ENCODE measurements at places on chromosomes 12 and 14.

GRCh38 chr14:91870001-91870400, 2.7 kb upstream of the TC2N start:
- no peak for DNase-seq

DNA sequence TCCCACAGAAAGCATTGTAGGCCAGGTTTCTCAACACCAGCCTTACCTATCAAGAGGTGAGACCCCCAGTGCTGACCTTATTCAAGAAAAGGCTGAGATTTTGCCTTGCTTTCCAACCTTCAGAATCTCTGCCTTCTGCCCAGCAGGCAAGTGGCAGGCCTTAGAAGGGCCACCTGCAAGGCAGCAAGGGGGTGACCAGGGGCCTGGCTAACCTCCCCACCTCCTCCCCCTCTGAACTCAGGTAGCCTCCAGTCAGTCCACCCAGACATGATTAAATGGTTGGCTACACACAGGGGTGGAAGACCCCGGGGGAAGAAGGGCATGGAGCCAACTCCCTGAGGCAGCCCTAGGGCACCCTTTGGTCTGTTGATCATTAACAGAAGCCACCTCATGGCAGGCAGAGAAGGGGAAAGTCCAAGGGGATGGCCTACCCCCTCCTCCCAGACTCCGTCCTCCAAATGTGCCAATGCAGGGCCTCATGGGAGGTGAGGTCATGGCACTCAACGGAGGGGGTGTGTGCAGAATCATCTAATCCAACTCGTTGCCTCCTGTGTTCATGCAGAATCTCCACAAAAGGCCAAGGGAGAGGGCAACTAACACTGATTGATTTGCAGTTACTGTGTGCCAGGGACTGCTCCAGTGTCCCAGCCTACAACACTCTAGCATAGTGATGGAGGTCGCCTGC, 8.5 kb downstream of the ZFP36L1 start:
- peak; percentile 65 for DNase-seq

DNA sequence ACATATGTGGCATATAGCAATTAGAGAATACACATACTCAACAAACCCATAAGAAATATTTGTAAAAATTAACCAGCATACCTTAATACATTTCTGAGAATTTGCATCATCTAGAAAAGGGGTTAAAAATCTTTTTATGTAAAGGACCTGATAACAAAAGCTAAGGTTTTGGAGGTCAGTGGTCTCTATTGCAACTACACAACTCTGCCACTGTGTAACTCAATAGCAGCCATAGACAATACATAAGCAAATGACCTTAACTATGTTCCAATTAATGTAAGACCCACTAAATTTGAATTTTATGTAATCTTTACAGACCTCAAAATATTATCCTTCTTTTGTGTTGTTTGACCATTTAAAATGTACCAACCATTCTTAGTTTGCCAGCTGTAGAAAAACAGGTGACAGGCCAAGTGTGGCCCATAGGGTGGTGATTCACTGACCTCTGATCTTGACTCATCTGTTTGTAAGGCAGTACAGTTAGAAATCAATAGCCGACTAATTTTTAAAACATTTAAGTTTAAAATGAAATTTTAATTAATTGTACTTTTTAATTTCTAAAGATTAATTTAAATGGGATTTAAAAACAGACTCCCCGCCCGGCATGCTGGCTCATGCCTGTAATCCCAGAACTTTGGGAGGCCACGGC, 7.4 kb upstream of the EPS8 start:
- no peak for DNase-seq

GRCh38 chr12:40668099-40668529, 24.1 kb upstream of the CNTN1 start:
- no peak for DNase-seq

DNA sequence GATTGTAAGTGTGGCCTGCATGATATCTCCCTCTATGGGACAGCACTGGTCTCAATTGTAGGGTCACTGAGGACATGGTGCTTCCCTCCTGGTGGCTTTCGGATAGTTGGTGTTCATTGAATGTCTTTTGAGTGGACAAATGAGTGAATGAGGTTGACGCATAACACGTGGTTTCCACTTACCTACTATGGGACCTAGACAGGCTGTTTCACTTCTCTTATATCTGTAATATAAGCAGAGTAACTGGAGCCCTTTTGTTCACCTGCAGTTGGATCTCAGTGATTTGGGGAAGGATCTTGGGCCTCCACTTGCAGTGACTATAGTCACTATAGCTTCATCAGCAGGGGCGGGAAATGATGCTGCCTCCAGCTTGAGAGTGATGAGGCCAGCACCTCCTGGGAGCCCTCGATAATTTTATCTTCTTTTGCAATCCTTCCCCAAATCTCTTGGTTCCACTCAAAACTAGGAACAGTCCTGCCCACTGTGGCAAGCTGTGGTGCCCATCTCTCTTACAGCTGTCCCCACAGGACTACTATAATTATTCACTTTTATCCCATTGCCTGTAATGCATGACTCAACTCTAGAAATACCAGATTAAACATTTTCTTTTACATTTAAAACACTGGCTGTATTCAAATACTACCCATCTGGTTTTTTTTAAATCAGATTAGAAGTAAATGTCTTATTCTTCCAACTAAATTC, 242.9 kb downstream of the CHST11 start:
- no peak for DNase-seq

GRCh38 chr14:75970989-75971388, 10.8 kb downstream of the TGFB3 start:
- no peak for DNase-seq

GRCh38 chr12:104478396-104479122, 21.8 kb downstream of the CHST11 start:
- no peak for DNase-seq

- DNase-seq: no peak
These were observed 37.9 kb downstream of the MDM1 start for GRCh38 chr12:68294251-68294650.

DNA sequence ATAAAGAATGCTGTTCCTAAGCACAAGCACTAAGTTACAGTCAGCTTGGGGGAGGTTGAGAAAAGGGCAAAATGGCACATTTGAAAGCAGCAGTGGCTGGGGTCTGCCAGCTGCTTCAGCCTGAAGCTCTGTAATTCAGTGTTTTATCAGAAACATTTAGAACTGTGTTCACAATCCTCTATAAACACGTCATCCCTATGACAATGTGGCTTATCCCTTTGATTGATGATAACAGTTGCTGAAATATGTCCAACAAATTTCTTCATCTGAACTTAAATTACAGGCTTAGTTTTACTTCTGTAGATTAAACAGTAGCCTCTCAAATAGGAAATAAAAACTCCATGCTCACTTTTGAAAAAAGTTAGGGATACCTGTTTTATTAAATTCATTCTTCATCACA, 108.8 kb downstream of the VEZT start:
- DNase-seq: no peak

DNA sequence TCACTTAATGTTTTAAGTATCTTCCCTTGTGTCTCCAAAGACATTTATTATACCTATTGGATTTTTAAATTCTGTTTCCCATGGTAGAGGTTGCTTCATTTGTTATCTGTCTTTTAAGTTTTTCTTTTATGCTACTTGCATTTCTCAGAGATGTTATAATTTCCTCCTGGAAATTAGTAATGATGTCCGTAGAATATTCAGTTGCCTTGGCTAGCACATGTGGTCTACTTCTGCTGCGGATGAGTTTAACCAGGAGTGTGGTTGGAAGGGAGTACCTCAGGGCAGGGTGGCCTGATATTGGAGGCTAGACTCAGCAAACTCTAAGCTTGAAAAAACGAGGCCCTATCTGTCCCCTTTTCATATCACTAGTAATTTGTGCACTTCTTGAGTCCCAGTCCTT, 8.8 kb upstream of the EVL start:
- DNase-seq: no peak

DNA sequence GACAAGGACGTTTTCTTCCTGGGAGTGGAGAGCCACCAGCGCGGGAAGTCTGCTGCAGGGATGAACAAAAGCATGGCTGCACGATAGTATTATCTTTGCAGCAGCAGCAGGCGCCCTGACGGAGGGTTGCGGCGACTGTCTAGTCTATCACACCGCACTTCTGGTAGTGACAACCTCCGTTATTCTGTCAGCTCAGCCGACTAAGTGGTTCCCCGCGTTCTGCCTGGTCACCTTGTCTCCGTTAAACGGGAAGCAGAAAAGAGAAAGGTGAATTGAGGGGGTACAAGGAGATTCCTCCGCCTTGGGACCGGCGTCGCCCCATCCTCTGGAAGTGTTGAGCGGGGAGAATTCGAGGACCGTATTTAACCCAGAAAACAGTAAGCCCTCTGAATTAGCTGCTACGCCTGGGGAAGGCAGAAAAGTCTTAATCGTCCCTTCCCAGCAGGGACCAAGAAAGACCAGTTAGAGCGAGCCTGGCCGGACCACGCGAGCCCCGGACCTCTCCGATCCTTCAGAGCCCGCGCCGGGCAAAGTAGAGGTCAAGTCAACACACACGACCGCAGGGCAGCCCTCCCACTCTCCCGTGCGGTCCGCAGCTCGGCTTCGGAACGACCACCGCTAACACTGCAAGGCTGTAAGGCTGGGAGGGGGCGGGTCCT, 536 bp upstream of the DAAM1 start:
- no peak for DNase-seq

DNA sequence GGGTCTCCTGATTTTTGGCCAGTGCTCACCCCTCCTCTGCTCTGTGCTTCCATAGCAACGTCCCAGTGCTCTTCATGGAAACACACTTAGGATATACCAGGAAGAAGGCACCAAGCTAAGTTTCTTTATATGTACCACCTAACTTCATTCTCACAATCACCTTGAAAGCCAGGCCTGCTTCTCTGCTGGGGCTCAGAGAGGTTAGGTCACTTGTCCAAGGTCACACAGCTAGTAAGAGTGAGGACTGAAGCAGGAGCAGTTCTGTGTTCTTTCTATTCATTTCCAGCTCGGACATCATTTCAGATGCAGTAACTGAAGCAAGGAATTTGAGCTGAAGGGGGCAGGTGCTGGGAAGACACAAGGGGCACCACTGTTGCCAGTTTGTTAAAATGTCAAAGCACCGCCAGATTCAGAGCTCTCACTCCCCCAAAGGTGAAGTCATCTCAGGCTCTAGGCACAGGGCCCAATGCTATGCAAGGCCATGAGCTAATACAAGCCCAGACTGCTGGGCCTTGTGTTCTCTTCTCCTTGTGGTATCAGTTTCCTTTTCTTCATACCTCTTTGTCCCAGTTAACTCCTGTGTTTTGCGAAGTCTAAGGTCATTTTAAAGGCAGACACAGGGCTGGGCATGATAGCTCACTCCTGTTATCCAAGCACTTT, 19.7 kb upstream of the YY1 start:
- DNase-seq: no peak

DNA sequence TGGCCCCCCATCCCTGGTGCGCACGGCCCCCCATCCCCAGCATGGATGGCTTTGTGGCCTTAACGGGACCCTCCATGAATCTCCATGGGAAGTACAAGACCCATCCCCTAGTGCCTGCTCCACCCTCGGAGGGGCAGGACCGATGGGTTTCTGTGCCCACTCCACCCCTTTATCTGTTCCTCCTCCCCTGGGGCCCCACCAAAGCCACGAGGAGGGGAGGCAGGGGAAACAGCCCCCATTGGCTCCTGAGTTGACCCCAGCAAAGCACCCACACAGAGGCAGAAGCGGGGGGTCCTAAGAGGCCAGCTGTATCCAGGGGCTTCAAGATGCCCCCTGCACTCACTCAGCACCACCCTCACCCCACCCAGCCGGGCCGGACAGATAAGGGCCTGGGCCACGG, 36.1 kb upstream of the TMEM179 start:
- no peak for DNase-seq

- no peak for DNase-seq
These were observed 11.5 kb upstream of the IL26 start for GRCh38 chr12:68237078-68237477.

DNA sequence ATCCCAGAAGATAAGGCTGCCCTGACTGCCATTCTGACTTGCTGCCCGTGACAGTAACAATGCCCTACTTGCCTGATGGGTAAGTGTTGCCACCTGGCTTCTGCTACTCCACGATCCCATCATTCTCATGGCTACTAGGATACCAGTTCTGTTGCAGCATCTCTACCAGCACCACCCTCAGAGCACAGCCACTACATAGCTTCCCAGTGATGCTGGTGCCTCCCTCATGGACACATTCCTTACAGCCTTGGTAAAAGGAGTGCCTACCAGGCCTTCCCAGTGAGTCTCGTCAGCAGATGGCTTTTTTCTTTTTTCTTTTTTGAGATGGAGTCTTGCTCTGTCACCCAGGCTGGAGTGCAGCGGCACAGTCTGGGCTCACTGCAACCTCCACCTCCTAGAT, 84.4 kb upstream of the CMKLR1 start:
- no peak for DNase-seq

DNA sequence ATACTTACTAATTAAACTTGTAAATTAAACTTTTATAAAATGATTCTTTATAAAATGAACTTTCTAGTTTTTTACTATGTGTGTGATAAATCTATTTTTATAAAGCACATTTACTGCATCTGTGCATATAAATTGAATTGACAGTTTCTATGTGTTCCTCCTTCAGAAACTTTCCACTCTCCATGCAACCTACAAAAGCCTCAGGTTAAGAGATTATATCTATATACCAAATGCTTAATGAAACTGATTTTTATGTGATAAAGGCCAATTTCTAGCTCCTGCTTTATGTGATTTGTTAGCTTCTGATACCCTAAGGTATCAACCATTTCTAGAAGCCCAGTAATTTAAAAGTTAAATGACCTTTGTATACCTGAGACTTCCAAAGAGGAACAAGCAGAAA, 174.0 kb downstream of the SRGAP1 start:
- DNase-seq: no peak

GRCh38 chr14:60642270-60643140, 6.8 kb downstream of the SIX1 start:
- DNase-seq: no peak

DNA sequence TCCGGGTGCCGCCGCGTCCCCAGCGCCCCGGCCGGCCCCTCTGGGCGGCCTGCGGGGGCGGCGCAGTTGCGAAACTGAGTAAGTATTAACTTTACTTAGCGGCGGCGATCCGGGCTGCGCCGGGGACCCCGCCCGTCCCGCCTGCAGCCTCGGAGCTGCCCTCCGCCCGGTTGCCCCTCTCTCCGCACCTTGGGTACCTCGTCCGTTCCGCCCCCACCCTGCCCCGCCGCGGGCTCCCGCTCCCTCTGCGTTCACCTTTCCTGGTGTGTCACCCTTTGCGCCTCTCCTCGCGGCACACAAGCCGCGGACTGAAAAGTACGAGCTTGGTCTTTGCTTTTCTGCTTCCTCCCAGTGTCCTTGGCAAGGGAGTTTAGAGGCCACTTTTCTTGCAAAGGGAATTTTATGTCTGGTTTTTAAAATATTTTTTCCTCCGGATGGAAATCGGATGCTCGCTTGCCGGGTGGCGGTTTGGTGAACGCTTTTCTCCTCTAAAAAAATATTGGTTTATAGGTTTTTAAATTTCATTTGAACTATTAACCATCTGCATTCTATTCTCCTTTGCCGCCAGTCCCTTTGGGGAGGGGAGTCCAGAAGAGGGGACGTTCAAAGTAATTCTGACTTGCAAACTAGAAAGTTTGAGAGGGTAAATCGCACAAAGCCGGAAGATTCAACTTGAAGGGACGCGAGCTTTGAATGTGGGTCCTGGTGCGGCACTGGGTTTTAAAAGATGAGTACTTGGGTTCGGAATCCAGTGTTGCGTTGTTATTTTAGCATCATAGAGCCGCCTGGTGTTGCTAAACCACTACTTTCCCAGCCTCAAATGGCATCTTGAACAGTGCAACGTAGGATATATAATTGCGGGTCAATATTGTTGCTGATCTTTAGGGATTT, 834 bp downstream of the RASSF8 start:
- peak; percentile 74 for DNase-seq

Data from ovary (tissue), 10 donors.